ENCODE measurements at places on chromosomes 13 and 19.
A peak's percentile ranks its signal among the peaks of the same experiment; 100 is the strongest.

DNA sequence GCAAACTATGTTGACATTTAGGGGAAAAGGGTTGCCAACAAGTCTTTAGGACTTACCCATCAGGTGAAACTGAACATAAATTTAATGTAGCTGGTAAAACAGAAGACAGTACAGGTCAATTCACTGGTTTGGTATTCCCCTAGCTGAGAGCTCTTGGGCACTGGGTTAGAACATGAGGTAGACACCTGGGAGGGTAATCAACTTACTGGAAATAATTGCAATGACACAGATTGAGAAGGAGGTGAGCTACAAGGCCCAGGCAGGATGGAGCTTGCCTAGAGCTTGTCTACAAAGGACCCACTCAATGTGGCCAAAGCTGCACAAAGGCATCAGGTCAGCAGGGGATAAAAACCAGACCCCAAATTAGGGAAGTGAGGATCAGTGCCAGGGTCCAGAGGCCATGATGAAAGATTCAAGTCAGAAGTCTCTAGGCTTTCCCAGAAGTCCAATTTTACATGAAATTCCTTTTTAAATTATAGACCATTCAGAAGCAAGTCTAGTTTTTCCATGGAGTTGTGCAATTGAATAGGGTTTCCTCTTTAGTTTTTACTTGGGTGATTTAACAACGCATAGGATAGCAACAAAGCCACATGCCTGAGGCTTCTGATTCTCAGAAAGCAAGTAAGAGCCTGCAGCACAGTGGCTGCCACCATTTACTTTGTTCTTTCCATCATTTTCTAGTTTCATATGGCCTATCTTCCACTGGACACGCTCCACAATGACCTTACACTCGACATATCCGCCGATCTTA is 194.0 kb downstream of the NDFIP2 start:
- no peak for DNase-seq

- no peak for DNase-seq
Observed at GRCh38 chr19:49812452-49812996, 568 bp downstream of the FUZ start.

DNA sequence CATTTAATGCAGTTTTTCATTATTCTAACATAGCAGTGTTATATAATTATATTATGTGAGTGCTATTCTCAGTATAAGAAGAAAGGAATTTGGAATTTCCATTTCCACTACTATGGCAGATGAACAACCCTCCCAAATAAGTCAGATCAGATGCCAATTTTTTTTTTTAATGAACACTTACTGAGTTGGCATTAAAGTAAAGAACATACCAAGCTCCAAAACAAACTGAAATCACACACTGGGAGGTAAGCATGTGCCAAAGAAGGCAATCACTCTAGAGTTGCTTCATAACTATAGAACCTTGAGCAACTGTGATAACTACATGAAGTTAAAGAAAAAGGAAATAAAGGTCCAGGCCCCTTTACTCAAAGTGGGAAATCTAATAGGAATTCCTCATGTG is 90.3 kb downstream of the RNF17 start:
- no peak for DNase-seq

- DNase-seq, result no peak
Observed at GRCh38 chr13:27120811-27121210, 50.8 kb downstream of the USP12 start.

DNA sequence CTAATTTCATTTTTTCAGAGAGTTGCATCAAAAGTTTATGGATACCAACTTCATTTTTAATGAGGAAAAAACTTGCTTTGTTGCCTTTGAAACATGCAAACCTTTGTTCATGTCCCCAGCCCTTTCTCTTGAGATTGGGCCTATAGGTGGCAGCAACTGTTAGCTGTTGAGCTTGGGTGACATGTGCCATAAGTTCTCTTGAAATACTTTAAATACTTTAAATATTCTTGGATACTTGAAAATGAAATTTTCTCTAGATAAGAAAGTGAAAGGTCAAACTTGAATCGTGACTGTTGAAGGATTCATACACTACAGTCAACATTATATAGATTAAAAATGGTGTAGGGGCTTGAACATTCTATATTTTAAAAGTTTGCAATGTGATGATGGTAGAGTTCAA is 294.9 kb downstream of the NDFIP2 start:
- peak; percentile 16 for DNase-seq

- DNase-seq, result no peak
Observed at GRCh38 chr19:22603518-22604440, 30.3 kb upstream of the ZNF492 start.

DNA sequence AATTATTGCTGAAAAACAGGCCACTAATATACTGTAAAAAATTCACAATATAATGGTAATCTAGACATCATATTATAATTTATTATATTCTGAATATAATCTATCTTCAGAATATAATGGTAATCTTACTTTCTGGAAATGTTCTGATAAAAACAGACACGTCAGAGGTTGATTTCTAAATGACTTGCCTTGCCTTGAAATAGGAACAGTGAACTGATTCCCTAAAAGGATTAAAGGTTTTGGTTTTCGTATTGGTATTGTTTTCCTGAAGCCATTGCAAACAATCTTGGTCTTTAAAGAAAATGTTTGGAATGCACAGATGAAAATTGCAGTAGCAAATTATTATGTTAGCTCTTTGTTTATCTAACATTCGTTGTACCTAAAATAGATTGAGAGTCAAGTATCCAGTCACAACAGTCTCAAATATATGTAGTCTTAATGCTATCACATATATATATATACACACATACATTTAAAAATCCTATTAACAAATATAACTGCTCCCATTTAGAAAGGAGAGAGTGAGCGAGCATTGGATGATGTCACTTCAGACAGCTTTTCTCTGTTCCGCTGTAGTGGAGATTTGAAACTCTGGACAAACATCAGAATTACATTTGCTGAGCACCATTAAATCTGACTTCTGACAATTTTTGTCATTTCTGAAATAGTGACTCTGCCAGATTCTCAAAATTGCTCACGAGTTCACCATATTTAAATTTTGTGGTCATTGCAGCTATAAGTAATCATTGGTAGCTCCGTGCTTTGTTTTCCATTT is 1.7 kb downstream of the ITM2B start:
- no peak for DNase-seq

GRCh38 chr13:36681894-36682624 is 8.2 kb downstream of the SERTM1 start:
- DNase-seq, result no peak

DNA sequence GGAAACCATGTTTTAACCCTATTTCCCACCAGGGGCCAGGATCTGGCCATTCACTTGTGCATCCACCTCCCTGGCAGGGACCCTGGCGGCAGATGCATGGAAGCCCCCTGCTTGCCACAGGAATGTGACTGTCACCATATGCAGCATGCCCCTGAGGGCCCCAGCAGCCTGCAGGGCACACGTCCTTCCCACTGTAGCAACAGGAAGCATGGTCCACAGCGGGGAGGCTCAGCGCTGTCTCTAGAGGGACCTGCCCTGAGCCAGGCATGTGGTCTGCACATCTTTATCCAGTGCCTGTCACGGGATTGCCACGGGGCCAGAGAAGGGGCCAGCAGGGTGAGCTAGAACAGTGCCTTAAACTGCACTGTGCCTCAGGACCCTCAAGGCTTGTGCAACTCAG is 34.9 kb upstream of the MCF2L start:
- DNase-seq, result no peak

DNA sequence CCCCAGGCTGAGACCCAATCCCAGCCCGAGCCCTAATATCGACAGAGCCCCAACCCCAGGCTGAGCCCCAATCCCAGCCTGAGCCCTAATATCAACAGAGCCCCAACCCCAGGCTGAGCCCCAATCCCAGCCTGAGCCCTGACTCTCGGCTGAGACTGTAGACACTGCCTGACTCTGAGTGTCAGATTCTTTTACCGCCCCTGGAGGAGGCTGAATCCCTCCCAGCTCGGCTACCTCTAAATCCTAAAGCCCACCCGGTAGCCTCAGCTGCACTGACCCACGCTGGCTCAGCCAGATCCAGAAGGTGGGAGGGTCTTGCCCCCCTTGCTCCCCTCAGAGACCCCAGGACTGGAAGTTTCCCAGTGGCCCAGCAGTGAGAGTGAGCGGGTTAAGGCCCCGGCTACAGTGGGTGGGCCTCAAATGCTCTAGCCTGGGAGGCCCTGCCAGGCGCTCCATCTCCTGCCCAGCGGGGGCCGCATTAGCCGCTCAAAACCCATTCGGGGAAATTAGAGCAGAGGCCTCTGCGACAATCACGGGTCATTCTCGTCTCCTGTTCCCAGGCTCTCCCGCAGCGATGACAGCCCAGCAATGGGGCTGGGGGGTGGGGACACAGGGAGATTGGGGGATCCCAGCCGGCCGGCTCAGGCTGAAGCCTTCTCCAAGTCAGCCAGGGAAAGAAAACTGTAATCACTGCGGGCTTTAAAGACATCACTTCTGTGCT is 43.8 kb downstream of the ZNRF4 start:
- DNase-seq, result no peak

DNA sequence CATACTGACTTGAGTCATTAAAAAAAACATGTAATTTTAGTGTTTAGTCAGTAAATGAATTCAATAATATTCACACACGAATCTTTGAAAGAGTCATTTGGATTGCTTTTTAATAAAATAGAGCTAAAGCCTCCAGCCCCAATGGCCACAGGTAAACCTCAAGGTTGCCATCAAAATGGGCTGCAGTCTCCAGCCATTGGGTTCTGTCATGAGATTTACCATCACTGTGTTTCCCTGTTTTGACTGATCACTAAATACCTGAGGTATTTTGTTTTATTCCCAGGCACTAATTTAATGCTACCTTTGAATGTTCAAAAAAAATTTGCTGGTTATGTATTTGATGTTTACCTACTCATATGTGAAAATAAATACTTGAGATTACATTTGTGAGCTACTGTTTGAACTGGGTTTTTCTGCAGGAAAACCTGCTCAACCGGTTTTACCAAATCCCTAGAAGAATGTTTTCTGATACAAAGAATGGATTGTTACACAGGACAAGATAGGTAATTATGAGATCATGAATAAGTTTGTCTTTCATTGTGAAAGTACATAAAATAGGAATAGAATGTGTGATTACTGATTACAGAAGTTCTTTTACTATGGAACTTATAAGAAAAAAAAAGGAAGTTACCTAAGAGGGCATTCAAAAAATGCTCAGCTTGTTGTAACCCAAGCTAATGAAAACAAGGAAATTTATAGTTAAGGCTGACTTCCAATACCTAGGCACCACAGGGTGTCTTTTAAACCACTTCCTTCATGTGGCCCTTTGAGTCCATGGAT is 391.3 kb downstream of the EFNB2 start:
- no peak for DNase-seq

GRCh38 chr13:98471934-98472333 is 105.0 kb downstream of the STK24 start:
- no peak for DNase-seq

- DNase-seq, result no peak
Observed at GRCh38 chr19:41877916-41878905, 1.1 kb downstream of the CD79A start.

GRCh38 chr13:88800505-88800904 is 1129.3 kb downstream of the SLITRK5 start:
- DNase-seq, result no peak

GRCh38 chr19:35315883-35316282 is 13.1 kb upstream of the CD22 start:
- no peak for DNase-seq

DNA sequence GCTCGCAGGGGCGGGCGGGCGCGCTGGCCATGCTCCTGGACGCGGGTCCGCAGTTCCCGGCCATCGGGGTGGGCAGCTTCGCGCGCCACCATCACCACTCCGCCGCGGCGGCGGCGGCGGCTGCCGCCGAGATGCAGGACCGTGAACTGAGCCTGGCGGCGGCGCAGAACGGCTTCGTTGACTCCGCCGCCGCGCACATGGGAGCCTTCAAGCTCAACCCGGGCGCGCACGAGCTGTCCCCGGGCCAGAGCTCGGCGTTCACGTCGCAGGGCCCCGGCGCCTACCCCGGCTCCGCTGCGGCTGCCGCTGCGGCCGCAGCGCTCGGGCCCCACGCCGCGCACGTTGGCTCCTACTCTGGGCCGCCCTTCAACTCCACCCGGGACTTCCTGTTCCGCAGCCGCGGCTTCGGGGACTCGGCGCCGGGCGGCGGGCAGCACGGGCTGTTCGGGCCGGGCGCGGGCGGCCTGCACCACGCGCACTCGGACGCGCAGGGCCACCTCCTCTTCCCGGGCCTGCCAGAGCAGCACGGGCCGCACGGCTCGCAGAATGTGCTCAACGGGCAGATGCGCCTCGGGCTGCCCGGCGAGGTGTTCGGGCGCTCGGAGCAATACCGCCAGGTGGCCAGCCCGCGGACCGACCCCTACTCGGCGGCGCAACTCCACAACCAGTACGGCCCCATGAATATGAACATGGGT is 599 bp downstream of the ZIC2 start:
- DNase-seq, result no peak

GRCh38 chr13:25149711-25150110 is 22.4 kb downstream of the AMER2 start:
- DNase-seq, result no peak

- DNase-seq, result no peak
Observed at GRCh38 chr19:574658-575526, 2.5 kb downstream of the BSG start.

DNA sequence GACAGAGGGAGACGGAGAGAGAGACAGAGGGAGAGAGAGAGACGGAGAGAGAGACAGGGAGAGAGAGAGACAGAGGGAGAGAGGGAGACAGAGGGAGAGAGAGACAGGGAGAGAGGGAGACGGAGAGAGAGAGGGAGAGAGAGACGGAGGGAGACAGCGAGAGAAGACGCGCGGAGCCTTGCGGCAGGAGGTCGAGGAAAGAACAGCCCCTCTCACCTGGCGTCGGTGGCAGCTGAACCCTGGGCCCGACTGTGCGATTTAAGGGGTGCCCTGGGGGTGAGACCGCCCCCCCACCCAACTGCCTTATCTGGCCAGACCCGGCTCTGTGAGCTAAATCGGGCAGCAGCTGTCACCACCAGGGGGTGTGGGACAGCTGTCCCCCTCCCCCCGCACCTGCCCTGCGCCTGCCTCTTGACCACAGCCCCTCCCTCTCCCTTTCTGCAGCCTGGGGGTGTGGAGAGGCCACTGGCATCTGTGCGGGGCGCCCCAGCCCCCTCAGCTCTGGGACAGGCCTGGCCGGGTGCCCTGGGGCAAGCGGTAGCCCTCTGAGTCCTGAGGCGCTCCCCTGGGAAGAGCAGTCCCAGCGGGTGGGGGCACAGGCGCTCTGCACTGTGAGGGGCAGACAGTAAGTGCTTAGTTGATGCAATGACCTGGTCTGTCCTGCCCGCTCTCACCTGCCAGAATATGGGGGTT is 10.8 kb downstream of the JOSD2 start:
- no peak for DNase-seq

- DNase-seq, result no peak
Observed at GRCh38 chr19:11136400-11137101, 19.0 kb downstream of the SPC24 start.

DNA sequence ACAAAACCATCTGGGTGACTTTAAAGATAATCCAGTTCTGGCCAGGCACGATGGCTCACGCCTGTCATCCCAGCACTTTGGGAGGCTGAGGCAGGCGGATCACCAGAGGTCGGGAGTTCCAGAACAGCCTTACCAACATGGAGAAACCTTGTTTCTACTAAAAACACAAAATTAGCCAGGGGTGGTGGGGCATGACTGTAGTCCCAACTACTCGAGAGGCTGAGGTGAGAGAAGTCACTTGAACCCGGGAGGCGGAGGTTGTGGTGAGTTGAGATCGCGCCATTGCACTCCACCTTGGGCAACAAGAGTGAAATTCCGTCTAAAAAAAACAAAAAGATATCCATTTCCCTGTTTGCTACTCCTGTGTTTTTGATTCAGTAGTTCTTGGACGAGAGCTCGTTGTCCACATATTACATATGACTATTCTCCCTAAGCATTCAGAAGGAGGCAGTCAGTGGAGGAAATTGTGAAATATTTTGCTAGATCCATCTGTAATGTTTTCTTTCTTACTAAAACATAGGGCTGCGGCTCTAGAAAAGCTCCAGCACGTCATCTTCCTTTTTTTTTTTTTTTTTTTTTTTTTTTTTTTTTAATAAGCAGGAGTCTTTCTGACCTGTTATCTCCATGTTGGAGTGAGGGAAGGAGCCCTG is 33.6 kb downstream of the ZNF701 start:
- DNase-seq, result no peak

Data from SIG-M5 (cell line).